CD4-positive, alpha-beta T cell treated with Interleukin-6 at 100 ng/mL for 8 hours (primary cell): ENCODE measurements at places on chromosomes 13 and 19.

DNA sequence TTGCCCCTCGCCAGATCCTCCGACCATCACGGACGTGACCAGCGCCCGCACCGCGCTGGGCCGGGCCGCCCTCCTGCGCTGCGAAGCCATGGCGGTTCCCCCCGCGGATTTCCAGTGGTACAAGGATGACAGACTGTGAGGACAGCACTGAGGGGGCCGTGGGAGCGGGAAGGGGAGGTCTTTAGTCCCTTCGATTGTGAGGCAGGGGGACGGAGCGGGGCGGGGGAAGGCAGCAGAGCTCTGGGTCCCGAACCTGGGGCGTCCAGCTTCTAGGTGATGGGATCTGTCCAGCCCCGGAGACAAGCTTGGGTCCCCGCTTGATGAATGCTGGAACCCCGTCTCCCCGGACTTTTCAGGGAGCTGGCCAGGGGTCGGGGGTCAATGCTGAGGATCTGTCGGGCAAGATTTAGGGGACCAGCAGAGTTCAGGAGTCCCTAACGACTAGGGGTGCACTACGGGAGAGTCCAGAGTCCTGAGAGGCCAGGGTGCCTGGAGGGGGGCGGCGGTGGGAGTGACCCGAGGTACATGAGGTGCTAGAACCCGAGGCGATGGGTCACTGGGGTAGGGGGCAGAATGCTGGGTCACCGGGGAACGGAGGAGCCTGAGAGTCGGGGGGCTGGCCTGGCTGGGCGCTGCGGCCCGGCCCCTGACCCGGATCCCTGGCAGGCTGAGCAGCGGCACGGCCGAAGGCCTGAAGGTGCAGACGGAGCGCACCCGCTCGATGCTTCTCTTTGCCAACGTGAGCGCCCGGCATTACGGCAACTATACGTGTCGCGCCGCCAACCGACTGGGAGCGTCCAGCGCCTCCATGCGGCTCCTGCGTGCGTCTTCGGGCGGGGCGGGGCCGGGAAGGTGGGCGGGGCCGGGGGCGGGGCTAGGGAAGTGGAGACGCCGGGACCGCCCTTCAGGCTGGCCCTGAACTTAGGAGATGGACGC is 14.6 kb downstream of the VSIG10L start:
- peak; percentile 41 for DNase-seq

GRCh38 chr19:36460046-36460445 is 29.3 kb downstream of the ZNF566 start:
- no peak for DNase-seq

GRCh38 chr19:1283207-1283916 is 2.3 kb upstream of the EFNA2 start:
- DNase-seq = no peak

GRCh38 chr13:90238413-90238812 is 1109.1 kb upstream of the MIR17HG start:
- DNase-seq = no peak

DNA sequence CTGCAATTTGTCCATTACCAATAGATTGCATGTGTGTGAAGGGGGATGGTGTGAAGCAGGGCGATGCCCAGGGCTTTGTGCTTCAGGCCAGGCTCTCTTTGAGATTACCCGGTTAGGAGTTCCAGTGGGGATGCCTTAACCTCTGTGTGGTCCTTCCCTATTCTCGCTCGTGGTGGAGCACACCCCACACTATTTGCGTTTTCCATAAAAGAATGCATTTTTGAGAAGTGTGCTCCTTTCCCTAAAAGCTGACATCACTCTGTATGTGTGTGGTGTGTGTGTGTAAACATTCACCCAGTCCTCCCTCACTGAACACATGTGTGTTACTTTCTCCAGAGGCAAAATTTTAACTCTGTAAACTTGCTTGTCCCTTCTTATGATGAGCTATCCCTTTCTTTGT is 308.3 kb downstream of the SLC7A1 start:
- no peak for DNase-seq

GRCh38 chr13:49498206-49498605 is 2.5 kb downstream of the PHF11 start:
- peak; percentile 21 for DNase-seq

- DNase-seq = no peak
Observed at GRCh38 chr13:51769455-51770127, 34.4 kb downstream of the DHRS12 start.

DNA sequence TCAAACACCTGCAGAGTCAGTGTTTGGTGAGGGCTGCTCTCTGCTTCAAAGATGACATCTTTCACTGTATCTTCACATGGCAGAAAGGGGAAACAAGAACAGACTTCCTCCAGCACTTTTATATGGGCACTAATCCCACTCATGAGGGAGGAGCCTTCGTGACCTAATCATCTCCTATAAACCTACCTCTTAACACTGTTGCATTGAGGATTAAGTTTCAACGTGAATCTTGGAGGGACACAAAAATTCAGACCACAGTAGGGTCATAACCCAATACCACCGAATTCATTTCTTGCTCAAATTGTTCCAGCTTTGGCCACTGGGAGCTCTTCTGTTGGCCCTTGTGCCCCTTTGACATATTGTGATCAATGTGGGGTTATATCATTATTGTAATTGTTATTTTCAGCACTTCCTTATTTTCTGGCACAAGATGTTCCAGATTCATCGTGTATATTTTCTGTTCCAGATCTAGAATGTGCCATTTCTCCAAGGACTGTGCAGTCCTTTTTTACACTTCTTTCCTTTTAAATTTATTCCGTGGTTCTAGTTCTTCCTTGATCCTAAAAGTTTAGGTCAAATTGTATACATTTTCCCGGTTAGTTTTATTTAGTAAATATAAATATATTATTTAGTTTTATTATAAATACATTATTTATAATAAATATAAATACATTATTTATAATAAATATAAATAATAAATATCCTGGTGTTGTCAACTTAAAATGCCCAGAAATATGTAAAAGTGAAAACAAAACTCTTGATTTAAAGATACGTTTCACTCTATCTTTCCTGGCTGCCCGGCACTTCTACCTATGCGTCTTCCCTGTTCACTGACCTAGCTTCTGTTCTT is 35.5 kb upstream of the IGFL4 start:
- no peak for DNase-seq

DNA sequence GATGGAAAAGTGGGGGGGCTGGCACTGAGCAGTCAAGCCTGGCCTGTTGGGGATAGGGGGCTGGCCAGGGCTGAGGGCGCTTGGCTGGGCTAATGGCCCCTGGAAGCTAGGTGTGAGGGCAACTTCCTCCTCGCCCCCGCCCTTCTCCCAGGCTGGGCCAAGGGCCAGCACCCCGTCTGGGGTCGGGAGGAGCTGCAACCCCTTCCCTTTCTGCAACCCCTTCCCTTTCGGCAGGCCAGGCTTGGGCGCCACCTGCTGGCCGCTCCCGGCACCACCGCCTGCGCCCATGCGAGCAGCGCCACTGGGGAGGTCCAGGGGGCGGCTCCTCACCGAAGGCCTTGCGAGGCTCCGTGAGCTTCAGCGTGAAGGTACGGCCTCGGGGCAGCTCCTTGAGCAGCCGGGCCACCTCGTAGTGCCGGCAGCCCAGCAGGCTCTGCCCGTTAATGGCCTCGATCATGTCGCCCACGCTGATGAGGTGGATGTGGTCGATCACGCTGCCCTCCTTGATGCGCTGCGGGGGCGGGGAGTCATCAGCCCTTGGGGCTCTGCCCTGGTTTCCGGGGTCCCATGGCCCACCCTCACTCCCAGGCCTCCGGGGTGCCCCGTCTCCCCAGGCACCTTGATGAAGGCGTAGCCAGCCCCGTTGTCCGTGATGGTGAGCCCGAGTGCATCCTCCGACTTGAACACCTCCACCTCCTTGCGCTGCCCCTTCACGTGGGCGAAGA is 5.0 kb upstream of the PTGER1 start:
- DNase-seq = peak; percentile 56

GRCh38 chr13:62524498-62524897 is 1108.8 kb upstream of the PCDH20 start:
- DNase-seq = no peak

GRCh38 chr19:58538257-58539168 is 5.4 kb upstream of the TRIM28 start:
- peak; percentile 36 for DNase-seq

DNA sequence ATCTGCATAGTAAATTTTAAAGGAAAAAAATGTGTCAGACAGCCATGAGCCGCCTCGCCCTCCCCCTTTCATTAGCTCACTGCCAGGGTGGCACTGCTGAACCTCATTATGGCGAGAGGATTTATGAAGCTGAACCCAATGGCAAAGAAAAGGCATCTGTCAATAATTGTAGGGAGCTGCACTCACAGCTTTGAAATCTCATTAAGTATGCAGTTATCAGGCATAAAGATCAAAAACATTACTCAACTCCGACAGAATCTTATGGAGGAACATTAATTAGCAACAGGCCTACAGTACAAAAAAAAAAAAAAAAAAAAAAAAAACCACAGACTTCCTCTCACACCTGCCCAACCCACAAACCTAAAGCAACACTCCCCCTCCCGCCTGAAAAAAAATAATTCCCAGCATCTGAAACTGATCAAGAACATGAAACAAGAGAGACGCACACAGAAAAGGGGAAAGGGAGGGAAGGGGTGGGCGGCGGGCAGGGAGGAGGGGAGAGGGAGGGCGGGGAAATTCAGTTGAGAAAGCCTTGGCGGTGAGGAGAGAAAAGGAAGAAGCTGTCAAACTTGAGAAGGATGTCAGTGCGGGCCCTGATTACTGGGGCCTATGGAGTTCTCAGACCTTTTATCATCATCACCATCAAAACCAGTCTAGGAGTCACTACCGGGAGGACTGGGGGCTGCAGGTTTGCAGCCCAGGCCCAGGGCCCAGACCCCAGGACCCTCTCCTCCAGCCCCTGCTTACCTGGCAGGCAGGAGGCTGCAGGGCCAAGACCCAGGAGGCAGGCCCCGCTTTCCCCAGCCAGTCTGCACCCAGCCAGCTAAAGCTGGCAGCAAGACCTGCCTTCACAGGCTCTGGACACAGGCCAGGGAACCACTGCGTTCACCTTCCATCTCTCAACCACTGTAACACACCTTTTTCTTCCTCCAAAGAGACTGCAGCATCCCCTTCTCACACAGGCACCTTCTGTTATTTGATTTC is 8.9 kb downstream of the TSHZ3 start:
- peak; percentile 64 for DNase-seq

DNA sequence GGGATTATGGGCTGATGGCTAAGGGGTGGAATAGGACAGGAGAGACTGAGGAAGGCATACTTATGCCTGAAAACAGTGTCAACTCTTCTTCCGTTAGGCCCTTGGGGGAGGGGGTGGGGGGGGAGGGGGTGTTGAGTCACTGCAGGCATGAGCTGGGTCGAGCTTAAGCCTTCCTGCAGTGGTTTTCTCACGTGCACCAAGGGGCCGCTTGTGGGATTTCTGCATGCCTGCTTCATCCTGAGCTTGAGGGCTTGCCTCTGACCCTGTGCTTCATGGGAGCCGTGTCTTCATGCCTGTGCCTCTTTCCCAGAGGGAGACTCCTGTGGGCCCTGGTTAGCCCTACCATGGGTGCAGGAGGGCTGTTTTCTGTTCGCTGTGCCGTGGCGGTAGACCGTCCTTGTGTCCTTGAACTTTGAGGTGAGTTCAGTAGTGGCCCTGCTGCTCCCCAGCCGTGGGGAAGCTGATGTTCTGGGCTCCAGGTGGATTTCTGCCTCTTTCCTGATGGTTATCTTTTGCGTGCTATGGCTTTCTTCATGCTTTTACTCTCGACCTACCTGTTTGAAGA is 186.1 kb downstream of the PCCA start:
- no peak for DNase-seq

GRCh38 chr13:112510002-112510780 is 77.8 kb downstream of the TUBGCP3 start:
- no peak for DNase-seq

GRCh38 chr13:30995331-30995730 is 62.9 kb downstream of the TEX26 start:
- no peak for DNase-seq

DNA sequence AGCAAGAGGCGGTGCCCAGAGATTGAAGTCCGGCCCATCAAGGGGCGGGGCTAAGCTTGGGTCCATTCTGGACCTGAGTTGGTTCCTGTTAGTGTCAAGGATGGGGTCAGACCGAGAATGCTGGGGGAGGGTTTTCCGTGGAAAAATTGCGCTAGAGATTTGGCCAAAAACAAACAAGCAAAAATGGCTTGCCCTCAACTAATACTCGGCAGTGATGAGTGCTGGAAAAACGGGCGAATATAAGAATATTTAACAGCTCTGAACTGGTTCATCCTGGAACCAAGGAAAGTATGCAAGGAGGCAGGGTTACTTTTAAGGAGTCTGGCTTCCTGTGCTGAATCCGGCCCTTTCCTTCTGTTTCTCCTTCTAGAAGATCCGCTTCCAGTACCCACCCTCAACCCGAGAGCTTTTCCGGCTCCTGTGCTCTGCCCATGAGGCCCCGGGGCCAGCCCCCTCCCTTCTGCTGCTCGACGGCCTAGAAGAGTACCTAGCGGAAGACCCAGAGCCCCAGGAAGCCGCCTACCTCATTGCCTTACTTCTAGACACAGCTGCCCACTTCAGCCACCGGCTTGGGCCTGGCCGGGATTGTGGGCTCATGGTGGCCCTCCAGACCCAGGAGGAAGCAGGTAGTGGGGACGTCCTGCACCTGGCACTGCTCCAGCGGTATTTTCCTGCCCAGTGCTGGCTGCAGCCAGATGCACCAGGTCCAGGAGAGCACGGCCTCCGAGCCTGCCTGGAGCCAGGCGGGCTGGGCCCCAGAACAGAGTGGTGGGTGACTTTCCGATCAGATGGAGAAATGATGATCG is 880 bp downstream of the SWSAP1 start:
- DNase-seq = peak; percentile 86

- no peak for DNase-seq
Observed at GRCh38 chr13:37379841-37380240, 218.7 kb downstream of the POSTN start.

DNA sequence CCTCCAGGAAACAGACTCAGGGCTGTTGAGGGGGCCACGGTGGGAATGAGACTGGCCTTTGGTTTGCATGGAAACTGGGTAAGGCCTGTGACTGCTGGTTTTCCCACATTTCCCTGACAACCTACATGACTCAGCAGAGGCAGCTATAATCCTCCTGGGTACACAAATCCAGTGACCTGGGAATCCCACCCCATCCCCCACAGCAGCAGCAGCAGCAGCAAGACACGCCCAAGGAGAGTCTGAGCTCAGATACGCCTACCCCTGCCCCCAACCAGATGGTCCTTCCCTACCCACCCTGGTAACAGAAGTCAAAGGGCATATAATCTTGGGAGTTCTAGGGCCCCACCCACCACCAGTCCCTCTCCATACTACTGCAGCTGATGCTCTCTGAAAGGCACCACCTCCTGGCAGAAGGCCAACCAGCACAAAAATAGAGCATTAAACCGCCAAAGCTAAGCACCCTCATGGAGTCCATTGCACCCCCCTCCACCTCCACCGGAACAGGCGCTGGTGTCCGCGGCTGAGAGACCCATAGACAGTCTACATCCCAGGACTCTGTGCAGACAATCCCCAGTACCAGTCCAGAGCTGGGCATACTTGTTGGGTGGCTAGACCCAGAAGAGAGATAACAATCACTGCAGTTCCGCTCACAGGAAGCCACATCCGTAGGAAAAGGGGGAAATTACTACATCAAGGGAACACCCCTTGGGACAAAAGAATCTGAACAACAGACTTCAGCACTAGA is 237.2 kb upstream of the SPRY2 start:
- no peak for DNase-seq

DNA sequence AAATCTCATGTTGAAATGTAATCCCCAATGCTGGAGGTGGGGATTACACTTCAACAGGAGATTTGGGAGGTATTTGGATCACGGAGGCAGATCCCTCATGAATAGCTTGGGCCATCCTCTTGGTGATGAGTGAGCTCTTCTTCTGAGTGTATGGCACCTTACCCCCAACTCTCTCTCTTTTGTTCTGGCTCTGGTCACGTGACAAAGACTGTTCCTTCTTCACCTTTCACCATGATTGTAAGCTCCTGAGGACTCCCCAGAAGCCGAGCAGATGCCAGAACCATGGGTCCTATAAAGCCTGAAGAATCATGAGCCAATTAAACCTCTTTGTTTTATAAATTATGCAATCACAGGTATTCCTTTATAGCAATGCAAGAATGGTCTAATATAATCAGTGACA is 684.2 kb downstream of the LIG4 start:
- DNase-seq = no peak
